Mucosa of descending colon (tissue), 3 donors: ENCODE measurements at places on chromosomes 5 and 9.

GRCh38 chr5:126656401-126657007 is 55.8 kb downstream of the PHAX start:
- no peak for DNase-seq

GRCh38 chr9:123382653-123383511 is 26.9 kb downstream of the CRB2 start:
- DNase-seq = no peak

GRCh38 chr5:98599016-98599415 is 174.4 kb upstream of the RGMB start:
- no peak for DNase-seq

GRCh38 chr5:8396246-8396645 is 527.3 kb downstream of the MTRR start:
- DNase-seq = no peak

GRCh38 chr5:38752622-38753021 is 93.2 kb upstream of the OSMR start:
- DNase-seq = no peak

GRCh38 chr5:151094030-151094851 is 13.4 kb upstream of the TNIP1 start:
- peak; percentile 64 for DNase-seq

- no peak for DNase-seq
These were observed 6.8 kb downstream of the CA9 start for GRCh38 chr9:35680331-35681105.

DNA sequence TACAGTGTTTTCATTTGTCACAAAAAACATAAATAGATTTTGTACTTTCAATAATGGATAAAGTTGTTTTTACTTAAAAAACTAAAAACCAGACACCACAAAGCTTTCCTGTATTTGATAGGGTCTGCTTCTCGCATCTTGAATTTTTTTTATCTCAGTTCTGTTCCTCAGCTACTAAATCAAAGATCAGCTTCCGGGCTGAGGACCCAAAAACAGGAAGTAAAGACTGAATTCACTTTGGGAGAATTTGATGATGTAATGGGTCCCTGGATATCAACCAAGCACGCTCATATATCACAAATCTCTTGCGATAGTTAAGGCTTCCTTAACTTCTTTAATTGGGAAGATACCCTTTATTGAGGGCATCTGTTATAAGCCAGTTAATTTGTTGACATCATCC is 24.1 kb downstream of the ITK start:
- DNase-seq = no peak

DNA sequence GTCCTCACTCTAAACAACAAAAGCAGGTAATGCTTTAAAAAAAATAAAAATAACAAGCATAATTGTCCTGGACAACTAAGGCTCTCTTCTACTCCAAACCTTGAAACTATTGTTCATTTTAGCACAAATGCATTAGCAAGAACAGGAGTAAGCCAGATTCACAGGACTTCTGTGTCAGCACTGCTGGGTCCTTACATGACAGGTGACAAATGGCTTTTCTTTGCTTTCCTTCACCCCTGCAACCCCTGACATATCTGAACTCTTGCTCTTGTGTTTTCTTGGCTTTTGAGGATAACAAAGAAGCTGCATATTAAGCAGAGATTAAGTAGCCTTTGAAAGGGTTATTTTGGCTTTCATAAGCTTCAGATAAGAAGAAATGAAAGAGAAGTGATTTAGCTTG is 71.1 kb downstream of the ZNF474 start:
- no peak for DNase-seq

GRCh38 chr9:118577121-118577520 is 792.1 kb downstream of the BRINP1 start:
- no peak for DNase-seq

- DNase-seq = no peak
These were observed 219.2 kb downstream of the EBF1 start for GRCh38 chr5:158880483-158881001.

DNA sequence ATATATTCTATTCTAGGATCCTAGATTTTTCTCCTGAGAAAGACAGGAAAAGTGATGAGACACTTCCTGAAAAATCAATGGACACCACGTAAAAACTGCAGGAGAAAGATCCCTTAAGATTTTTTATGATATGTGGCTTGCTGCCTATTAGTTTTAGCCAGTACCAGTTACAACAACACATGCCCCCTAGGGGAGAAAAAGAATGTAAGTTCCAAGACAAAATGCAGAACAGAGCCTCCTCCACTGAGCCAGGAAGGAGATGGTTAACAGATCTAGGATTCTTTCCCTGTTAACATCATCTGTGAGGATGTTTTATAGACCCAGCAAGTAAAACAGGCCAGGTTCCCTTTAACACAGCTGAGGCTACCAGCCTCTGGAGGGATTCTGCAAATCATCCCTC is 574.7 kb downstream of the TLE4 start:
- DNase-seq = no peak

GRCh38 chr5:169112016-169112415 is 188.9 kb downstream of the SLIT3 start:
- no peak for DNase-seq

GRCh38 chr9:136012651-136013050 is 51.5 kb upstream of the UBAC1 start:
- DNase-seq = no peak

- no peak for DNase-seq
These were observed 156.3 kb downstream of the HMHB1 start for GRCh38 chr5:143968071-143968878.

DNA sequence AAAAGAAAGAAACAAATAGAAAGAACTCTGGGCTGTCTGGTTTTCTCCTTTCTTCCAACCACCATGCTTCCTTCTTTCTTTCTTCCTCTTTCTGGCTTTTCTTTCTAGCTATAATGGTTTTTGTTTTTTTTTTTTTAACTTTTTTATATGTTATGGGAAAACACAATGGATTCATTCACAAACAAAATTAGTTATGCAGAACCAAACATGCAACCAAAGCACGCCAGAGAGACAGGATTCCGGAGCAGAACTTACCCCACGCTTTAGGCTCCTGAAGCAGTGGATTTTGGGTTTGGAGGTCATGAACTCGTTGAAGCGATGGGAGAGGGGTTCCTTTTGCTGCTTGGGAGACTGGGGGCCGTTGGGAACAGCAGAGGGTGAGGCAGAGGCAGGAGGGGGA is 88.3 kb downstream of the USP20 start:
- DNase-seq = no peak

- no peak for DNase-seq
These were observed 117.5 kb upstream of the BOD1 start for GRCh38 chr5:173733831-173734501.

- no peak for DNase-seq
These were observed 5.9 kb upstream of the FRRS1L start for GRCh38 chr9:109172935-109173334.

GRCh38 chr5:16725575-16725974 is 108.8 kb upstream of the RETREG1 start:
- DNase-seq = no peak

DNA sequence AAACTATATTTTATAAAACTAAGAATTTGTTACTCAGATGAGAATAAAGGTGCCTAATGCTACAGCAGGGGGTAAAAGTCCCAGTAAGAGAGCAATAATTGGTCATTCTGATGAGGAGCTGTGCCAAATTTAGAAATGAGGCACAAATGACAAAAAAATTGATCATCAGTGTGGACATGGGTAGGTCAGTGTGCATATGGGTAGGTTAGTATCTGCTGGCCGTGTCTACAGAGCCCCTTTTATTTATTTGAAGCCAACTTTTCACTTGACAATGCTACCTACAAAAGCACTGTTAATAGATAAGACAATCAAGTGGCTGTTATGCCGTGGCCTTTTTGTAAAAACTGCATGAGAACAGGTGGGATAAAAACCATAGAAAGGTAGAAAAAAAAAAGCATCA is 454.6 kb downstream of the RAB3C start:
- no peak for DNase-seq

DNA sequence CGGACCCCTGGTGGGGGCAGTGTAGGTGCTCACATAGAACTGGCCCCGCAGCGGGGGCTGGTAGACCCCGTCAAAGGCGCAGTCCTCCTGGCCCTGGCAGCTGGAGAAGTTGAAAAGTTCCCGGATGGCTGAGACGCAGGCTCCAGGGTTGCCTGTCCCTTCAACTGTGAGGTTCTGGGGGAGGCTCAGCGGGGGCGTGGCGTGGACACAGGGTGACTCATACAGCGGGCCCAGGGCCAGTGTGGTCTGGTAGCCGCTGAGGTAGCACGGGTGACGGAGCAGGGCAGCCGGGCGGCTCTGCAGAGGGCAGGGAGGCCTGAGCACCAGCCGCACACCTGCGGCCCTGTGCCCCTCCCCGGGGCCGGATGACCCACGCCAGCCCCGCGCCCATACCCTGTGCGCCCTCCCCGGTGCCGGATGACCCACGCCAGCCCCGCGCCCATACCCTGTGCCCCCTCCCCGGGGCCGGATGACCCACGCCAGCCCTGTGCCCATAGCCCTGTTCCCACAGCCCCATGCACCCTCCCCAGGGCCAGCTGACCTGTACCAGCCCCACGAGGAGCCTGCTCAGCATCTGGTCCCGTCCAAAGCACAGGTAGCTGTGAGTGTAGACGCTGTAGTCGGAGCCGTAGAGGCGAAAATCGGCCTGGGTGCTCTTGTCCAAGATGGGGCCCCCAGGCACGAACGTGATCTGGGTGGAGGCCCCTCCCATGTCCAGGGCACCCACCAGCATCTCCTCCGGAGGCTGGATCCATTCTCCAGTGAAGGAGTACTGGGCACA is 5.0 kb downstream of the ENTPD8 start:
- peak; percentile 88 for DNase-seq

GRCh38 chr9:133737071-133737773 is 930 bp downstream of the SARDH start:
- no peak for DNase-seq

GRCh38 chr5:16976625-16977008 is 40.5 kb upstream of the MYO10 start:
- DNase-seq = no peak

DNA sequence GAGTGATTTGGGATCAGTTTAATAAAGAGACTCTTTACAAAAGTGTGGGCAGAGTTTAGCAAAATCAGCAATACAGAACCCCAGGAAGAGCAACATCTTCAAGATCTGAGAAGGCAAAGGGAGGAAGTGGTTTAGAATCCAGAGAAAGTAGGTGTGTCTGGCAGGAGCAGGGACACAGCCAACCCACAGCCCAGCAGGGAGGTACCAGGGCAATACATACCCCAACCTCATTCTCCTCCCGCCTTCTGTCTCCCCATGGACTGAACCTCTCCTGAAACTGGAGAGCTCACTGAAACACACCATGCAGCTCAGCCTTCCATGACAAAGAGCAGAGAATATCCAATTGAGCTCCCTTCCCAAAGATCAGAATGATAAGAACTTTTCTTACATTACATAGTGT is 283.4 kb downstream of the PRELID2 start:
- DNase-seq = no peak

GRCh38 chr5:1504069-1504595 is 19.6 kb downstream of the LPCAT1 start:
- no peak for DNase-seq

DNA sequence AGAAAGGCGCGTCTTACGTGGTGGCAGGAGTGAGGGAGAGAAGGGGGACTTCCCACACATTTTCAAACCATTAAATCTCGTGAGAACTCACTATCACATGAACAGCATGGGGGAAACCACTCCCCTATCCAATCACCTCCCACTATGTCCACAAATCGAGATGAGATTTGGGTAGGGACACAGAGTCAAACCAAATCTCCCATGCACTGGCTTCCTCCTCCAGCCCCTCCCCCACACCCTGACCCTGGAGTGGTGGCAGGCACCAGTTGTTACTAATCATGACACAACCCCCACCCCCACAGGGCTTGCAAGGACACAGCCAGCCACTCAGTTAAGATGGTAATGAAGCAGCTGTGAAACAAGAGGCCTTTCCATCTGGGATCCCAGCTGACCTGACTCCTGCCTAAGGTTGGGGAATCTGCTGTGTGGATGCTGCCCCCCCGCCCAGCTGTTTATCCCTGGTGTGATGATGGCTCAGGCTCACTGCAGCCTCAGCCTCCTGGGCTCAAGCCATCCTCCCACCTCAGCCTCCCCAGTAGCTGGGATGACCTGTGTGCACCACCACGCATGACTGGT is 57.1 kb upstream of the FUBP3 start:
- no peak for DNase-seq

GRCh38 chr5:173734716-173735115 is 118.3 kb upstream of the BOD1 start:
- no peak for DNase-seq

DNA sequence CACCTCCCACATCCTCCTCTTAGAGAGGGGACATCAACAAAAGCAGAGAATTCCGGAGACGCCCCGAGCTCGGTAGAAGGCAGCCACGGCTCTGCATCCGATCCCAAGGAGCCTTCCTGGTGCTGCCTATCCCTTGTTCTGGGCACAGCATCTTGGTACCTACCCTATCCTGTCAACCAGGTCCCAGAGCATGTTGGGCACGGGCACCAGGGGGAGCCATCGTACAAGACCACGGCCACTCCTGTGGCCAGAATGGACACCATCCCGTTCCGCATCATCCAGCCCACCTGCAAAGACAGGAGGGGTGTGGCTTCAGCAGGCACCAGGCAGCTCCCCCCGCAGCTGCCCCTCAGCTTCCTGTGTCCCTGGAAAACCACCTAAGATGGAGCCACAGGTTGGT is 62.7 kb upstream of the ZNF354A start:
- DNase-seq = peak; percentile 56

GRCh38 chr9:26331223-26331622 is 561.4 kb downstream of the CAAP1 start:
- peak; percentile 17 for DNase-seq

GRCh38 chr9:126838895-126839294 is 21.5 kb upstream of the ZBTB34 start:
- DNase-seq = no peak

- DNase-seq = no peak
These were observed 6.4 kb downstream of the CEMIP2 start for GRCh38 chr9:71761938-71762353.

DNA sequence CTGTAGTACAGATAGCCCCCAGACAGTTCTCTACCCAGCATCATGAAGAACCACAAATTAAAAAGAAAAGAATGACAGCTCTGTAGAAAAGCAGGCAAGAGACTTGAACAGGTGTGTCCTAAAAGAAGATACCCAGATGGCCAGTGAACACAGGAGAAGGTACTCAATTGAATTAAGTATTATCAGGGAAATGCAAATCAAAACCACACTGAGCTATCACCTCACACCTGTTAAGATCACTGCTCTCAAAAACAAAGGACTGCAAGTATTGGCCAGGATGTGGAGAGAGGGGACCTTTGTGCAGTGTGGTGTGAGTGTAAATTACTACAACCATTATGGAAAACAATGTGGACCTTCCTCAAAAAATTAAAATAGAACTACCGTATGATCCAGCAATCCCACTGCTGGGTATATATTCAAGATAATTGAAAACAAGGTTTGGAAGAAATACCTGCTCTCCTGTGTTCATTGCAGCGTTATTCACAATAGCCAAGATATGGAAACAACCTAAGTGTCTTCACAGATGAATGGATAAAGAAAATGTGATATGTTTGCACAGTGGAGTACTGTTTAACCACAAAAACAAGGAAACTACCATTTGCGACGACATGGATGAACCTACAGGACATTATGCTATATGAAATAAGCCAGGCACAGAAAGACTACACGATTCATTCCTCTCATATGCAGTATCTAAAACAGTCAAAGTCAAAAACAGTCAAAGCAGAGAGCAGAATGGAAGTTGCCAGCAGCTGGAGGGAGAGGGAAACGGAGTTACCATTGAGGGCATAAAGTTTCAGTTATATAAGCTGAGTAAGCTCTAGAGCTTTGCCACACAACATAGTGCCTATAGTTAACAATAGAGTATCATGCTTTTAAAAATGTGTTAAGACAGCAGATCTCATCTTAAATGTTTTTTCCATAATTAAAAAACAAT is 102.6 kb downstream of the WNK2 start:
- DNase-seq = no peak

GRCh38 chr5:156687514-156687913 is 162.6 kb upstream of the PPP1R2B start:
- DNase-seq = no peak
